T follicular helper cell (primary cell): ENCODE measurements at places on chromosomes 7 and 10.

- DNase-seq = no peak
These were observed 29.7 kb downstream of the HIF1AN start for GRCh38 chr10:100565206-100565985.

- DNase-seq = no peak
These were observed 474.5 kb upstream of the PODXL start for GRCh38 chr7:132030883-132031282.

GRCh38 chr7:153099235-153099634 is 339.7 kb downstream of the ACTR3B start:
- DNase-seq = no peak

- DNase-seq = no peak
These were observed 126.1 kb downstream of the AOAH start for GRCh38 chr7:36598054-36598674.
